ENCODE measurements at places on chromosomes 7 and 10.

DNA sequence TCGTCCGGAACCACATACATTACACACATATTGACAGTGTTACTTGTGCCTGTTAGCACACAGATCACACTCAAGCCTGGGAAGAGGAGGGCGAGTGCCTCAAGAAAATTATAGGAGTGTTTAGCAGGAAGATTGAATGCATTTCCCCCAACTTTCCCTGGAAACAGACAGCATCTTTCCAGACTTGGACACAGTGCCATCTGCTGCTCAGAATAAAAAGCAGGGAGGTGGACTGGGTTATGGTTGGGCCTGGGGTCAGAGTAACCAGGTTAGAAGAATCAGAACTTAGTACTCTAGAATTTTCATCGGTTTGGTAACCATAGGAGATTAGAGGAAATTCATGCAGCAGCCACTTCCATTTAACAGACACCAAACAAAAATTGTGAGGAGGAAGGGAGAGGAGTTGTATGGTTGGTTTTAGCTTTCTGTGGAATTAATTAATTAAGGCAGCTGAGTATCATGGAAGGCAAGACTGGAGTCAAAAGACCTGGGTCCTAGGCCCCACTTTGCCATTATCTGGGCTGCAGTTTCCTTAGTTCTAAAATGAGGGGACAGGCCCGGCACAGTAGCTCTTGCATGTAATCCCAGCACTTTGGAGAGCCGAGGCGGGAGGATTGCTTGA, 43.4 kb upstream of the OPTN start:
- no peak for DNase-seq

DNA sequence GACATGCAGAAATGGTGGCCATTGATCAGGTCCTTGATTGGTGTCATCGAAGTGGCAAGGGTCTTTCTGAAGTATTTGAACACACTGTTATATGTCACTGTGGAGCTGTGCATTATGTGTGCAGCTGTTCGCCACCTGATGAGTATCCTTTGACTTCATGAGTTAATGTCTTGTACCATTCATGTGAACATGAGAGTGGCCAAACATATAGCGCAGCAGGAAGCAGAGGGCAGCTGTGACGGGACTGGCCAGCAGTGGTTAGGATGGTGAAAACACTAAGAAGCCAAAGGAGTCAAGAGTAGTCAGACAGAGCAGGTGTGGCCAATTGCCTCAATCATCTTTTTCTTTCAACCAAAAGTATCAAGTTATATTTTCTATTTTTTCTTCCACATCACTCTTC, 167.4 kb downstream of the IMMP2L start:
- DNase-seq = no peak

- DNase-seq = no peak
Observed at GRCh38 chr7:65983965-65984658, 2.1 kb upstream of the GUSB start.

DNA sequence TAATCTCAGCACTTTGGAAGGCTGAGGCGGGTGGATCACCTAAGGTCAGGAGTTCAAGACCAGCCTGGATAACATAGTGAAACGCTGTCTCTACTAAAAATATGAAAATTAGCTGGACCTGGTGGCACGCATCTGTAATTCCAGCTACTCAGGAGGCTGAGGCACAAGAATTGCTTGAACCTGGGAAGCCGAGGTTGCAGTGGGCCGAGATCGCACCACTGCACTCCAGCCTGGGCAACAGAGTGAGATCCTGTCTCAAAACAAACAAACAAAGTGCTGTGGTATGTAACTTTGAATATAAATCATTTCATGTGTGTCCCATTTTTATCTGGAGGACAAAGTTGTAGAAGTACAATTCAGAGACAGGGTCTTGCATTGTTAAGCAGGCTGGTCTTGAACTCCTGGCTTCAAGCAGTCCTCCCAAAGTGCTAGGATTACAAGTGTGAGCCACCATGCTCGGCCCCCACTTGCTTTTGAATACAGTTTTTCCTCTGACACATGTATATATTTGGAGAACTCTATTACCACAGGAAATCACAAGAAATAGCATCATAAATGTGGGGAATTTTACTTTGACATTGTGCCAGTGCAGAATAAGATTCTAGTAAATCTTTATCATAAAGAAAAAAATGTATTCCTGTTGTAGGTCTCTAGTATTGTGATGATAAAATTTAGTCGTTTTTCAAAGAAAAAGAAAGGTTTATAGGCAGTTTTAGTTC, 32.6 kb downstream of the PTPN12 start:
- no peak for DNase-seq

GRCh38 chr10:12896251-12896650, 105.3 kb downstream of the CCDC3 start:
- no peak for DNase-seq

GRCh38 chr10:13046851-13047528, 45.5 kb upstream of the CCDC3 start:
- no peak for DNase-seq

DNA sequence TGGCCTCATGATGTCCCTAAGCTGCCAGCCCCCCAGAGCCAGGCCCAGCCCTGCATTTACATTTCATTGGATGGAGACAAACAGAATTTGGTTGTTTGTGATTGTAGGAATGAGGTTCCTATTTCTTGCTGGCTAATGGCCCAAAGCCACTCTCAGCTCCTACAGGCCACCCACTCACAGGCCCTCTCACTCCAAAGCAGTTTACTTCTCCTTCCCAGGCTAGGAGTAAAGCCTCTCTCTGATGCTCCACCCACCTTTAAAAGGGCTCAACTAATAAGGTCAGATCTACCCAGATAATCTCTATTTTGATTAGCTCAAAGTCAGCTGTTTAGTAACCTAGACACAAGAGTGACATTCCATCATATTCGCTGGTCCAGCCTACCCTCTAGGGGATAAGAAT, 11.2 kb upstream of the CUZD1 start:
- no peak for DNase-seq

DNA sequence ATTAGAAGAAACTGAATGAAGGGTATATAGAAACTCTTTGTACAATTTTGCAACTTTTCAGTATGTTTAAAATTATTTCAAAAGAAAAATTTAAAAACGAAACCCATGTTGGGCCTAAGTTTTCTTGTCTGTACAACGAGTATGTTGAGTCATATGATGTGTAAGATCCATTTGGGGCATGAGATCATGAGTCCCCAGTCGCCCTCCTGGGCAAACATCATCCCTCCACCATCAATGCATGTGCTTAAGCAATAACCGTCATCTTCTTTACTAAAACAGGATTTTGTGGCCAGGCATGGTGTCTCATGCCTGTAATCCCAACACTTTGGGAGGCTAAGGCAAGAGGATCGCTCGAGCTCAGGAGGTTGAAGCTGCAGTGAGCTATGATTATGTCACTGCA, 54.2 kb upstream of the CDCA7L start:
- no peak for DNase-seq

- no peak for DNase-seq
Observed at GRCh38 chr10:23988006-23988405, 220.9 kb upstream of the KIAA1217 start.

GRCh38 chr7:4633012-4633411, 49.1 kb upstream of the FOXK1 start:
- DNase-seq = no peak

GRCh38 chr7:114478384-114478783, 63.8 kb downstream of the FOXP2 start:
- DNase-seq = no peak

GRCh38 chr7:48742079-48742798, 182.1 kb upstream of the CDC14C start:
- DNase-seq = no peak

DNA sequence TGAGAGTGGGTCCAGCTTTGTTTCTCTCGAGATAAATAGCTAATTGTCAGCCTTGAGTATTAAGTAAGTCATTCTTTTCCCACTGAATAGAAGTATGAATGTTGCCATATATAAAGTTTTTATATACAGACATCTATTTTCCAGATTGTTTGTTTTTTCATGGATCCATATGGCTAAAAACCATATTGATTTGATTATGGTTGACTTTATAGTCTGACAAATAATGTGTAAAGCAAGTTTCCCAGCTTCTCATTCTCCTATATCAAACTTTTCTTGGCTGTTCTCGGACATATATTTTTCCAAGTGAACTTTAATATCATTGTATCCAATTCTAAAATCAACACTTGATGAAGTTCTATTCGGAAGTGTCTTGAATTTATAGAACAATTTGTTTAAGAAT, 352.4 kb upstream of the MEOX2 start:
- DNase-seq = no peak

GRCh38 chr7:46461334-46461777, 540.3 kb upstream of the IGFBP3 start:
- DNase-seq = no peak

DNA sequence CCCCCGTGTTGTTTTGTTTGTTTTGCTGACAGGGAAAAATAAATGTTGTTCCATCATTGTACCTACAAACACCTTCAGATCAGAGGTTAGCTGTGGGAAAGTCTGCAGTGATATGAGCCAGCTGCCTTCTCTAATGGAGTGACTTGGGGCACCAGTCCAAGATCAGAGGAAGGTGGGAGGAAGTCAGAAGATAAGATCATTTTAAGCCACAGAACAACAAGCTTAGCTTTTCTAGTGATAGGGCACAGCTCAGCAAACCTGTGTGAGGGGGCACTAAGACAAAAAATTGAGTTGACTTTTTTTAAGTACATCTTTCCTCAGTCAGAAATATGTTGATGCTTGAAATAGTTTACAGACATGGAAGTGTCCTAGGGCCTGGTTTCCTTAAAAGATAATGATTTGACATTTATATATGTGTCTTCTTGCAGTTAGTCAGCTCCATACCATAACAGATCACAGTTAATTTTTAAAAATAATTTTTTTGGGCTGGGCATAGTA, 240.3 kb upstream of the KAT6B start:
- DNase-seq = peak; percentile 24

DNA sequence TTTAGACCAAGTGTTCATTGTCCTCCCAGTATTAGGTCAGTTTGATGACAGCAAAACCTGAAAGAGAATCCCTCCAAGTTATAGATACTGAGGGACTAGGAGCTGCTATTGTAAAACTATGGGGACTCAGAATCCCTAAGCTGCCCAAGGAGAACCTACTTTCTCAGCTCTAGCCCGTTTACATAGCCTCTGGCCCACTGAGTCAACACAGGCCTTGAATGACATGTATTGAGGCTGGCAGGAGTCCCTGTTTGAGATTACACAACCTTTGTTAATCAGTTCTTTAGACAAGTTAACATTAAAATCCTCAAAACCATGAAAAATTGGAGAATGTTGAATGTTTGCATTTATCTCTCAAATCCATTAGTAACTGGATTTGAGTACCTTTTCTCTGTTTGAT, 1079.0 kb downstream of the KCNMA1 start:
- DNase-seq = no peak

DNA sequence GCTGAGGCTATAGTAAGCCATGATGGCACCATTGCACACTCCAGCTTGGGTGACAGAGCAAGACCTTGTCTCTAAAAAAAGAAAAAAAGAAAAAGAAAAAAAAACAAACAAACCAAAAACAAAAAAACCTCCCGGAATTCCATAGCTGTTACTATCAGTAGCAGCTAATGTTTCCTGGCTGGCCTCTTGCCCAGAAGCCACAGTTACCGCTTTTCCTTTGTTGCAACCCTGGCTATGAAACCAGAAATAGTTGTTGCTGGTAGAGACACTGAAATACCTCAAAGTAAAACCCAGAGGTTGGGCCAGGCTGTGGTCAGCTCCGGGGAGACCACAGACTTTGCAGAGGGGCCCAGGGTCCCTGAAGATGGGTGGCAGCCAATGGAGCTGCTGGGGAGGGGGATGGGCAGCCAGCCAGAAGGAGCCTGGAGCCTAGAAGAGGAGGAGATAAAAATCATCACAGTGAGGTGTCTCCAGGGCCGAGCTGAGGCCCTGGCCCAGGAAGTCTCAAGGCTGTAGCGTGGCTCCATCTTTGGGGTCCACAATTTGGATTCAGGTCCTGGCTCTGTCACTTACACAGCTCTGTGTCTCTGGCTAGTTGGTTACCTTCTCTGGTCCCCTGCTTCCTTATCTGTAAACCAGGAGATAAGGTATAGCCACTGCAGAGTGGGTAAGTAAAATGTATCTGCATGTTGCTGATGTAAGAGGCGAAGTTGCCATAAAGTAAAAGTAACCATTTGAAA, 3.4 kb upstream of the CHST12 start:
- no peak for DNase-seq

- no peak for DNase-seq
Observed at GRCh38 chr7:2055956-2056355, 176.8 kb downstream of the MAD1L1 start.

- DNase-seq = no peak
Observed at GRCh38 chr7:41977151-41977651, 259.8 kb downstream of the GLI3 start.

DNA sequence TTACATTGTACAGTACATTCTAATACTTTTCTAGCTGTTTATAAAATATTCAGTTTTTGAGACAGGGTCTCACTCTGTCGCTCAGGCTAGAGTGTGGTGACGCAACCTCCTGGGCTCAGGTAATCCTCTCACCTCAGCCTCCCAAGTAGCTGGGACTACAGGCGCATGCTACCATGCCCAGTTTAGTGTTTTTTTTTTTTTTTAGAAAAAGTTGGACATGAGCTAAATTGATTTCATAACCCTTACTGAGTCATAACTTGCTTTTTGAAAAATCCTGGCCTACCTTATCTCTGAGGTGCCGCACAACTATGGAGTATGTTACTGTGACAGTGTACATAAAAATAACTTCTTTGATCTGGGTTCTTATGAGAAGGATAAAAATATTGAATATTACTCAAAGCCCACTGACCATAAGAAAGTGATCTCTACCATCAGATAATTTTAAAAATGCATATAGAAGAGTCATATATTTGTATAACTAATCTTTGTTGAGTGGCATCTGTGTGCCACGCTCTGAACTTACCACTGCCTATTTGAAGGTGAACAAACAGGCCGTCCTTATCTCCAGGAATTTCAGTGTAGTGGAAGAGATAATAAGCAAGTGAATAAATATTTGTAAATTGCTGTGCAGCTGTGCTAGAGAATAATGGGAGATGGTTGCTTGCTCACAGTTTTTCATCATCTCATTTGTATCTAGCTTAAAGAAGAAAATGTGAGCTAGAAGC, 73.2 kb downstream of the PPP1R9A start:
- no peak for DNase-seq

GRCh38 chr7:1920266-1920681, 250.2 kb downstream of the ELFN1 start:
- peak; percentile 16 for DNase-seq

DNA sequence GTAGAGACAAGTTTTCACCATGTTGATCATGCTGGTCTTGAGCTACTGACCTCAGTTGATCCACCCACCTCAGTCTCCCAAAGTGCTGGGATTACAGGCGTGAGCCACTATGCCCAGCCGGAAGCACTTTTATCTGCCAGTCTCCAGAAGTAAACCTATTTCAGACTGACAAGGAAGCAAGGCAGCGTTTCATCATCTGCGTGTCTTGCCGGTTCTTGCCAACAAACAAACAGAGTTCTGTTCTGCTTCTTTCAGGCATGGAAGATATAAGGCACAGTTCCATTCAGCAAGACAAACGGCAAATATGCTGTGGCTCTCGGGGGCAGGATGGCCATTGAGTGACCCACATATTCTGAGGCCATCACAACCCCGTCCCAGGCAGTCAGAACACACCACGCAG, 15.5 kb upstream of the LARP4B start:
- DNase-seq = no peak

DNA sequence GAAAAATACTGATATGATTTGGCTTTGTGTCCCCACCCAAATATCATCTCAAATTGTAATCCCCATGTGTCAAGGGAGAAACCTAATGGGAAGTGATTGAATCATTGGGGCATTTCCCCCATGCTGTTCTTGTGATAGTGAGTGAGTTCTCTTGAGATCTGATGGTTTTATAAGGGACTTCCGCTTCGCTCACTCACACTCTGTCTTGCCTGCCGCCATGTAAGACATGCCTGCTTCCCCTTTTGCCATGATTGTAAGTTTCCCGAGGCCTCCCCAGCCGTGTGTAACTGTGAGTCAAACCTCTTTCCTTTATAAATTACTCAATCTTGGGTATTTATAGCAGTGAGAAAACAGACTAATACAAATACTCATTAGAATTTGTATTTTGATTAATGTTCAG, 5.1 kb upstream of the MRPS17 start:
- DNase-seq = no peak
